ENCODE measurements at places on chromosomes 16 and 17. TPM values are rescaled to one million over a fixed set of nuclear protein-coding genes. Genes with fewer than 3 reads are reported as not detected.

The FGF11 gene
- polyA plus RNA-seq: 0.97 TPM

DNA sequence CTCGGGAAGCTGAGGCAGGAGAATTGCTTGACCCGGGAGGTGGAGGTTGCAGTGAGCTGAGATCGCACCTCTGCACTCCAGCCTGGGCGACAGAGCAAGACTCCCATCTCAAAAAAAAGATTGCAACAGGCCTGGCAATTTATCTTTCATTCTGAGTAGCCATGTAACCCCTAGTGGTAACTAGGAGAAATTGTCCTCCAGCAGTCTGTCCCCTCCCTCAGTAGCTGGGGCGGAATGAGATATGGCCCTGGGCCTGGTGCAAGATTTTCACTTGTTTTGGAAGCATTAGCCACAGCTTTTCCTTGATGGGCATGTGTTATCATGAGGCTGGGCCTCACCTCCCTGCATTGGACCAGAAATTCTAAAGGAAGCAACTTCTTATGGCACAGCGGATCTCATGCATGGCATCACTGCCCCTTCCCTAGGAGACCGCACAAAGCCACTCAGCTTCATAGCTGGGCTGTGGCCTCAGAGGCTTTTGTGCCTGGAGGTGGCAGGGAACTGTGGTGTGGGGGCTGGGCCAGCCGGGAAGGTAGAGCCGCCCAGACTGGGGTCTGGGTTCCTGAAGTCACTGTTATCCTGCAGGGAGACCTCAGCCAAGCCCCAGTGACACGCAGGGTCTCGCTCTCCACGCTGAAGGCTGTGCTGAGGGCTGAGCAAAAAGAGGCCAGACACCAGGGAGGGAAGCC lies 13.4 kb downstream of the NATD1 start:
- no peak for DNase-seq

GRCh38 chr17:9307313-9307998 lies 268.2 kb downstream of the STX8 start:
- no peak for DNase-seq

DNA sequence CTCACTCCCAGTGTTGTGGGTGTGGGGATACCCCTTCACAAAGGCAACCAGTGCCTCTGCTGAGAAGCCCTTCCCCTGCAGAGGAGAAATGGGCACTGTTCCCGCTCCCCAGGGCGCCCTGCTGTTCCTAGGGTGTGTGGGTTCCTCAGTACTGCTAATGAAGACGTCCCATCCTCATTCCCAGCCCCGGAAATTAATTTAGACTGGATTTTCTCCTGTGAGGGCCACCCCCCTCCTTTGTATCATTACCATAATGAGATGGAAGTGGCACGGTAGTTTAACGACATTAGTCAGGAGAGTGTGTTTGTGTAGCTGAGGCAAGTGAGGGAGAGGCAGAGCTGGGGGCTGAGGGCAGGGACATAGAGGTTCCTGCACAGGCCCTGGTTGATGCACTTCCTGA lies 53.2 kb downstream of the PIPOX start:
- no peak for DNase-seq

- no peak for DNase-seq
Observed at GRCh38 chr16:79757163-79757562, 156.6 kb upstream of the MAF start.

- DNase-seq: no peak
Observed at GRCh38 chr16:52090080-52090479, 456.9 kb downstream of the TOX3 start.

GRCh38 chr16:6157806-6158205 lies 1060.2 kb upstream of the EEF2KMT start:
- DNase-seq: no peak

DNA sequence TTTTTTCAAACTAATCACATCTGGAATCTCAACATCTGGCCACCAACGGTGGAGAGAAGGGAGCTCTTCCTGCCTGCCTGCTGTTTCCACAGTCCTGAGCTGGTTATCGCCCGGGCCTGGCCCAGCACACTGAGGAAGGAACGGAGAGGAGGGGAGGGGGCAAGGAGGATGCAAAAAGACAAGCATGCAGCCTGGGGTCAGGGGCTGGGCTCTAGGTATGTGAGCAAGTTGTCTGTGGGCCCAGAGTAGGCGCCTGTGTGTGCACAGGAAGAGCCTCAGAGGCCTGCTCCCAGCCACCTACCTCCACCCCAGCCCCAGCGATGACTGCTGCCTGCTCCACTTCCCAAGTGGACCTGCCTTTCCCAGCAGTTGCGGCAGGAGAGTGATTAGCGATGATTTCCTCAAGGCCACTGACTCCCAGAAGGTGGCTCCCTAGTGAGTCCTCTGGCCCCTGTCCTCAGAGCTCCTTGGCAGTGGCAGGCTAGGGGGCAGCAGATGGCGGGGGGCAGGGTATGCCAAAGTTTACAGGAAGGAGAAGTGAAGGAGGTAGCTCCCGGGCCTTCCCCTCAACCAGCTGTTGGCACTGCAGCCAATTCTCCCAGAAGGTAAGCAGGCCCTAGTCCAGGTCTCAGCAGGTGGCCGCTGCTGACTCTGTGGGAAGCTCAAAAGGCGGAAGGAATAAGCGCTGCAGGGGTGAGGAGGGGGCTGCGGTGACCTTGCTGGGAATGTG lies 27.0 kb upstream of the RASD1 start:
- no peak for DNase-seq

Data from GM12878 (cell line).